Naive B cell (primary cell): ENCODE measurements at places on chromosomes 5 and 9.

DNA sequence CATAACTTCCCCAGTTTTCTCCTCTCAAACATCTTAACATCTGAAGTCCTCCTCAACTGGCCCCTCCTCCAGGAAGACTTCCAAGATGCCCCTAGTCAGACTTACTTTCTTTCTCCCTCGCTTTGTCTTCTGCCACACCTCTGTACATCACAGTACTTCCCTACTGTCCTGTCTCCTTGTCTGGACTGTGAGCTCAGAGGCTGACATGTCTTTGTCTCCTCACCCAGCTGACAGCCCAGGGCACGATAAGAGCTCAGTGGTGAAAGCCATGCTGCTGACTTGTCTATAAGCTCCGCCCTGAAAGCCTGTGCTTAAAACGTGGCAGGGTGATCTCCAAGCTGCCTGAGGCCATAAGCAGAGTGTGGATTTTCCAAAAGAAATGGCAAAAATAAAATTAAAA, 33.0 kb upstream of the SLC25A51 start:
- no peak for DNase-seq

DNA sequence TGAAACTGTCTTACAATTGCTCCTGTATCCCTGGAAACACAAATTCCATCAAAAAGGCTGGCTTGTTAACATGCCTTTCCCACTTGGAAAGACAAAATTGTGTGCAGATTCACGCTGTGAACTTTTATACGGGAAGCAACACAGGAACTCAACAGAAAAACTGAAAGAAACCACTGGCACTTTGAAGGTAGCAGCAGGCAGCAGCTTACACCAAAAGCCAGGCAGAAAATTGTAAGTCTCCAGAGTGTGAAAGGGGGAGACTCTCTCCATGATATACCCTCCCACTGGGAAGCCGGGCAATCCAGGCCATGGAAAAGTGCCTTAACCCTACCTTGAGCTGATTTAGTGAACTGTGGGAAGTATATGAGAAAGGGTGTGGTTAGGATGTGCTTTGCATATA, 943.7 kb downstream of the CDH18 start:
- DNase-seq = no peak

GRCh38 chr5:1769752-1770442, 29.7 kb downstream of the MRPL36 start:
- no peak for DNase-seq

DNA sequence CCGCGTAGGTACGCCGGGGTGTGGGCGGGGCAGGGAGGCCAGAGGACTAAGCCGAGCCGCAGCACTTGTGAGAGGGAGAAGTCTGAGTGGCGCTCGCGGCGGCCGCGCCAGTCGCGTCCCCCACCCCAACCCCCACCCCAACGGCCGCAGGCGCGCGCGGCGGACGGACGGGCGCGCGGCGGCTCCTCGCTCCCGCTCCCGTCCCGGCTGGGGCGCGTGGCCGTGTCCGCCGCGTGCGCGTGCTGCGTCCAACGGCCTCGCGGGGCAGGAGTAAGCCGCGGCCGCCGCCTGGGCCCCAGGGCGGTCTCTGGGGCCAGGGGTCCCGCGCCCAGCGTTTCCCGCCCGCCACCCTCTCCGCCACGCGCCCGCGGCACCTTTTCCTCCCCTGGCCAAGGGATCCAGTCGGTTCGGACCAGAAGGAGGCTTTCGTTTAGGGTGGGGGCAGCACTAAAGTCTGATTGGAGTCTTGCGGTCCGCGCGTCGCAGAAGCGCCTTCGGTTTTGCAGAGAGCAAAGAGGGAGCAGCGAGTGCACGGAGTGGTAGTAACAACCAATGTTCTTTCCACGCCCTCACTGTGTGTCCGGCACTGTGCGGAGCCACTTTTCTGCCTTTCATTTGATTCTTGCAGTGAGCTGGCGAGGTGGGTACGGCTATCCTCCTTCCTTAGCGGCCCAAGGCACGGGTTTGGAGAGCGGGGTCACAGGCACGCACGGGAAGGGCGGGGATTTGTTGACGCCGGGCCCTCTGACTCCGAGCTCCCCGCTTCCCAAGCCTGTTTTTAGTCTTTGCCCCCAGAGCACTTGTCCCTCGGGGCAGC, 483 bp downstream of the G3BP1 start:
- no peak for DNase-seq

DNA sequence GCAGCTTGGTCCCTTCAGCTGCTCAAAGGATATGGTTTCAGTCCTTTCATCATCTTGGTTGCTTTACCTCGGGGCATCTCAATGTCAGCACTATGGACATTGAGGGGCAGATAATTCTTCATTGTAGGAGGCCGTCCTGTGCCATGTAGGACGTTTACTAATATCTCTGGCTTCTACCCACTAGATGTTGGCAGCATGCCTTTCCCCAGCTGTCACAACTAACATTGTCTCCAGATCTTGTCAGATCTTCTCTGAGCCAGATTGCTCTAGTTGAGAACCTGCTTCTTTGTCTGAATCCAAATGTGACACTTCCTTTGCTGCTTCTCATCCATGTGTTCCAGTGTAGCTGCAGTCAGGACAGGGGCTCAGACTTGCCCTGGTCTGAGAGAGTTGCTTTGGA, 10.3 kb downstream of the PTPA start:
- DNase-seq = no peak

DNA sequence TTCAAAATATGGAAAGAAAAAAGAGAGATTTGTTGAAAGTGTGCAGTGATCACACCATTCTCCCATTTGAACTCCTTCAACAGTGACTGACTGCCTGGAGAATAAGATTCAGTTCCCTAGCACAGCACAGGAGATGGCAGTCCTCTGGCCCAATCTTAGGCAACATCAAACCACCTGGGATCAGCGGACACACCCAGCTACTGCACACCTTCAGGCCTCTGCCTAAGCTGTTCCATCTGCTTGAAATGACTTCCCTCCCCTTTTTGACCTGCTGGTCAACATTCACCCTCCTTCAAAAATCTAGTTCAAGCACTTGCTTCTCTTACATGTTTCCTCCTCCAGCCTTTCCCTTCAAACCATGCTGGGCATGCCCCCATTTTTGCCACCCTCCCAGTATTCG, 4.5 kb downstream of the MAPK9 start:
- DNase-seq = no peak

GRCh38 chr5:1668141-1668721, 131.4 kb downstream of the MRPL36 start:
- no peak for DNase-seq

DNA sequence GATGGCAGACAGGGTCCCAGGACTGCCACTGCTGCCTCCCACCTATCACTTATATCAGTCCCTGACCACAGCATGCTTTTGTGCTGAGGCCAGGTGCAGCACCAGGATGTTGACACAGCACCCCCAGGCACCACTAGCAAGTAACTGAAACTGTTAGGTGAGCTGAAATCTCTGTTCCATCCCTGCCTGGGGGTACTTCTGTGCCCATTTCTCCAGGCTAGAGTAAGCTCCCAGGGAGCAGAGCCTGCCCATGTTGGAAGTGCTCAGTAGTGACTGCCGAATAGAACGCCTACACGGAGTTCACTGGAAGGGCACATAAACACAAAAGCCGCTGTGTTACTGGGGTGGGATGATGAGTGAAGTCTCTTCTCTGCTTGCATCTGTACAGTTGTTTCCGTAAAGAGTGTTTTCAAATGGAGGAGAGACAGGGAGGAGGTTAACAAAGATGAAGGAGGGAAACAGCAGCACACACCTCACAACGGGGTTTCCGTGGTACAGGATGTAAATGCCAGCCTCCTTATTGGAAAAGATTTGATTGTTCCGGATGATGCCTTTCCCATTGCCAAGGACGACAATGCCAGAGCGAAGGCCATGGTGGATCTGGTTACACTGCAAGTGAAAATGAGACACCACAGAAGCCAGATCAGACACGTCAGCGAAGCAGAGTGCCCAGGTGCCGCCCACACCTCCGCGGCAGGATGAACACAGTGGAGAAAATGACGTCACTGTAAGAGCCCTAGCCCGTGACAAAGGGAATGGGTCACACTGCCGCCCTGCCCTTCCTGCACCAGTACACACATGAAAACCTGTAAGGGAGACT, 43.1 kb downstream of the POLR1E start:
- peak; percentile 32 for DNase-seq

DNA sequence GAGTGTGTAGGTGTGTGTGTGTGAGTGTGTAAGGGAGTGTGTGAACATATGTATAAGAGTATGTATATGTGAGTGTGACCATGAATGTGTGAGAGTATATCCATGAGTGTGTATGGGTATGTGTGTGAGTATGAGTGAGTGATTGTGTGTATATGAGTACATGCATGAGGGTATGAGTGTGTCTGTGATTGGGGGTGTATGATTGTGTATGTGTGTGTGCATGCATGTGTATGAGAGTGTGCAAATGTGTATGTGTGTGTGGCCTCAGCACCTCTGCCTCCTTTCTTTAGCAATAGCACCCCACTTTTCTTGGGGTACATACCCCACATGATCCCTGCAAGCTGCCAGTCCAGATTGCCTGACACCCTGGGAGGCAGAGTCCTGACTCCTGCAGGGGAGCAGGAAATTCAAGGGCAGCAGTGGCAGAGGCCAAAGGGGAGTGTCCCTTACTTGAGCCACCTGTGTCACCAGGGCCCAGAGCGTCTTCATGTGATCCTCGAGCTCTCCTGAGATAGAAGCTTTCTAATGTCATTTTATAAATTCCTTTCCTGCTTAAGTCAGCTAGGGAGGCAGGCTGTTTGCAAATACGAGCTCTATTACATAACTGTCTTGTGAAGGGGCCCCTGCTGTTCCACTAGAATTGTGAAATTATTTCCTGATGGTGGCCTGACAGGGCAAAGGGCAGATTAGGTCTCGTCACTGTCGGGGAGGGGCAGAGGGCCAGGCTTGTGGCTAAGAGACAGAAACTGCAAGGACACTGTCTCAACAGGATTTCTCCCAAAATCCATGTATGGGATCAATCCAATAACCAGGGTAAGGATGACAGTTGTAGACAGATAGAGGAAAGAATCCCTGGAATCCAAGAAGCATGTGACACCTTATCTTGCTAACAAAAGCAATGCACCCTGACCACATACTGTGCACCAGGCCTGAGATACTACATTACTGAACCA, 389.1 kb downstream of the GADD45G start:
- DNase-seq = no peak

- DNase-seq = no peak
Measured at GRCh38 chr5:1962619-1963355, 80.1 kb upstream of the IRX4 start.

- peak; percentile 94 for DNase-seq
Measured at GRCh38 chr9:129626079-129626624, at the start of gene NTMT1. TSS of gene NTMT1 (plus strand) at chr9:129626163. CDS start at chr9:129632704, 6,541 bp downstream.

DNA sequence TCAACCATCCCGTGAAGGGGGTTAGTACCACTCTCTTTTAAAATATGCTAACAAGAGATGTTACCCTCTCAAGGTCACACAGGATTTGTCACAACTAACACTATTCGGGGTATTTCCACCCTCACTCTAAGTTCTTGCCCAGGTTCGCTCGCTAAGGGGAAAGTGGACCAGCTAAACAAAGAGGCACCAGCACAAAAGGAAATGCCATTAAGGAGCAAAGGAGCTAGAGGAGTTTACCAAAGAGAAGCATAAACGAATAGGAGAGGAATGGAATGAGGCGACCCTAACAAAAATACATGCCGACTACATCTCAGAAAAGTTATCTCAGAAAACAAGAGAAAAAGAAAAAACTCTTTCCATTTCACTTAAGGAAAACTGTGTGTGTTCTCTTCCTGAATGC, 170.9 kb downstream of the DCP2 start:
- DNase-seq = no peak

GRCh38 chr5:149405550-149406202, 26.6 kb upstream of the IL17B start:
- no peak for DNase-seq

GRCh38 chr9:1210954-1211353, 160.8 kb downstream of the DMRT2 start:
- no peak for DNase-seq

DNA sequence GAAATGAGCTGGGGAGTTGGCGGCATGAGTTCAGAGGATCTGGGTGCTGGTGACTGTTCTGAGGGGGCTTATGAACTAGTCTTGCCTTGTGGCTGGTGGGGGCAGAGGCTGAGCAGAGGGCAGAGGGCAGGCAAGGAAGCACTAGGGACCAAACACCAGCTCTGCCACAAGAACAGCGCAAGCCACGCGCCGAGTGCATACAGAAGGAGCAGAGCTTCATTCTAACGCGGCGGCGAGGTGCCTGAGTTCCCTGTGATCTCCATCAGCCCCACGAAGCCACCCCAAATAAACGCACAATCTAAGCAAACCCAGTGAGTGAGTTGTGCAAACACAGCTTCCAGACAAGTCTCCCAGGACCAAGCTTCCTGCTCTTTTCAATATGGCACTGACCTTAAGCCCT, 110.6 kb upstream of the ALDH1B1 start:
- DNase-seq = no peak

GRCh38 chr9:115109486-115109885, 8.5 kb downstream of the TNC start:
- DNase-seq = no peak

- no peak for DNase-seq
Measured at GRCh38 chr5:177234841-177235240, 68.7 kb downstream of the RAB24 start.

DNA sequence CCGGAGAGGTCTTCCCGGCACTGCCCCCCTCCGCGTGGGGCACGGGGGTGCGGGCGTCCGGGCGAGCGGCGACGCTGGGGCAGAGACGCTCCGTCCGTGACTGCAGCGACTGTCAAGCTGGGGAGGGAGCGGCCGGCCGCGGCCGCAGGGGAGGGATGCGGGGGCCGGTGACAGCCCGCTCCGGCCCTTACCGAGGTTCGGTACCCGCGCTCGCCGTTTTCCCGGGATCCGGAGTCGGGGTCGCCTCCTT, 400 bp downstream of the KDM4C start:
- DNase-seq = no peak

DNA sequence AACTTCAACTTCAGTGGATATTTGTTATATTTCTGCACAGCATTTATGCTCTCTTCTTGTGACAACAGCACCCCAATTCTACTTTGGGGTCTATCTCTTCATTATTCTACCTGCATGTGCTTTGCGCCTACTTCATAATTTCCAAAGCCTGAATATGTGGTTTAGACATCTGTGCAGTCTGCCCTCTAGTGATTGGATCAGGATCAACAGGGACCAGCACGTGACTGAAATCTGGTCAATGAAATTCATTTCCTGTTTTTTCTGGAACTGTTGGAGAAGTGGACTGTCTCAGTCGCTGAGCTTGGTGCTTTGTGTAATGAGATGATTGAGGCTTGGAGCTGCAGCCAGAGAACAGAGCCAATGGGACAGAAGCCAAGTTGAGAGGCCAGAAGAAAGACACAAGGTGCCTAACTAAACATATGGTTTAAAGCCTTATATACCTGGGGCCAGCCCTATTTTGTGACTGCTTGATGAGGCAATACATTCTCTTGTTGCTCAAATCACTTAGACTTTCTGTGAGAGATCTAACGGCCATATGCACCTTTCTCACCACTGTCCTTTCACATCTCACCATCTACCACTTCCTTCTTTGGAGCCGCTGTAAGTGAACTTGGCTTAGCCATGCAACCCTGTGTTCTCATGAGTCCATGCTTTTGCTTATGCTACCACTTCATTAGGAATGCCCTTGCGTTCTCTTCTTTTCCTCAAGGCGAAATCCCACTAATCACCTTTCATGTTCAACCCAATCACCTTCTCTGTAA, 68.8 kb upstream of the PPP2R2B start:
- DNase-seq = no peak

GRCh38 chr5:106374956-106375355, 1295.8 kb downstream of the EFNA5 start:
- DNase-seq = no peak
